Stimulated activated CD4-positive, alpha-beta T cell treated with anti-CD3 and anti-CD28 coated beads, Interleukin-1b, Interleukin-23, amount 100 ng/mL, for 48 hours (primary cell): ENCODE measurements at places on chromosomes 3 and 15.

GRCh38 chr15:28885630-28886430, at the start of gene APBA2:
TSS of gene APBA2 (plus strand) at chr15:28885974. CDS start at chr15:29053885, 167,911 bp downstream.
- DNase-seq, result peak; percentile 35

DNA sequence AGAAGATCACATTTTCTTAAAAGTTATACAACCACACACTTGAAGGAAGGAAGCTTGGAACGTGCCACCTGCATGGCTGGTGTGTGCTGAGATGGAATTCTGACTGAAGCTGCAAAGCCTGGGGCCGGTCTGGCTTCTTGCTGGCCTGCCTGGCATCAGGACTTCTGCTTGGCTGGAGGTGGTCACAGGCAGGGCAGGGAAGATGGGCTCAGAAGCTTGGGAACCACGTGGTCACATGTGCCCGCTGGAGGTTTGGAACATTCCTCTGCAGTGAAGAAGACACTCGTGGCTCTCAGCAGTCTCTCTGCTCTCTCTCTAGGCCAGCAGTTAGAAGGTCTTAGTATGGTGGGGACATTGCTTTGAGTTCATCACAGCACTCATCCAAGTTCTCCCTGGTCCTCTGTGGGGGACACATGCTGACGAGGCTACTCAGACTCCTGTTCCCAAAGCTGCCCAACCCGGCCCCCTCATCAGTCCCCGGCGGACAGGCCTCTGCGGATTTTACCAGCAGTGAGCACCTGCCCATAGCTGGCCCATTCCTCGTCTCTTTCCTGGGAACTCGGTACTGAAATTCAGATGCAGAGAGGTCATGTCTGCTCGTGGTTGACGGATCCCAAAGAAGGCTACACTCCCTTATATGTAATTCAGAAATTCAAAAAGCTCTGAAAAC, 229.0 kb downstream of the ADAMTS17 start:
- DNase-seq, result no peak

DNA sequence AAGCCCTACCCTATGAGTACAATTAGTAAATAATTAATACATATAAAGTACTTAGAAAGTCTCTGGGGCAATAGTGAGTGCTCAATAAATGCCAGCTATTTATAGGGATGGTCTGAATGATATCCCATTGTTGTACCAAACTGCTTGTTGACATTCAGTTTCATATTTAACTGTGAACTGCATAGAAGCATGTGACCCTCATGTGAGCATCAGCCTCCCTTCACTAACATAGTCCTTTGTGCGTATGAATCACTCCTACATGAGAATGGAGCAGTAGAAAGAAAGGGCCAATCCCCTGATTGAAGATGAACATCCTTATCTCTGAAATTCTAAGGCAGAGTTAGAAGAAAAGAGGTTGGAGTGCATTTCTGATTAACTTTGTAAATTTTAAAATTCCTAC, 68.7 kb upstream of the ATP10A start:
- DNase-seq, result no peak

GRCh38 chr3:194031349-194031748, 104.6 kb upstream of the HES1 start:
- no peak for DNase-seq

DNA sequence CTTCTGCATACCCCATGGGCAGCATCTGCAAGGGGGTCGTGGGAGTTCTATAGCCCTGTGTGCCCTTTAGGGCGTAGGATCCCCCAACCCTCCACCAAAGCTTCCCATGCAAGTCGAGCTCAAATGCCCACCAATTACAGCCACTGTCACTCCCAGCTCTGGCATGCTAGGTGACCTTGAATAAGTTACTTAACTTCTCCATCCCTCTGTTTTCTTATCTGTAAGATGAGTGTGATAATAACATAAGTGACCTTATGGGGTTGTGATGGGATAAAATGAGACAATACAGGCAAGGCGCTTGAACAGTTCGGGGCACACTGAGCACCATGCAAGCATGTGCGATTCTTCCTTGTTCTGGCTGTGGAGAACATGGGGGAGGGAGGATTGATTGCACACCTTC, 74.8 kb upstream of the POMGNT2 start:
- no peak for DNase-seq

DNA sequence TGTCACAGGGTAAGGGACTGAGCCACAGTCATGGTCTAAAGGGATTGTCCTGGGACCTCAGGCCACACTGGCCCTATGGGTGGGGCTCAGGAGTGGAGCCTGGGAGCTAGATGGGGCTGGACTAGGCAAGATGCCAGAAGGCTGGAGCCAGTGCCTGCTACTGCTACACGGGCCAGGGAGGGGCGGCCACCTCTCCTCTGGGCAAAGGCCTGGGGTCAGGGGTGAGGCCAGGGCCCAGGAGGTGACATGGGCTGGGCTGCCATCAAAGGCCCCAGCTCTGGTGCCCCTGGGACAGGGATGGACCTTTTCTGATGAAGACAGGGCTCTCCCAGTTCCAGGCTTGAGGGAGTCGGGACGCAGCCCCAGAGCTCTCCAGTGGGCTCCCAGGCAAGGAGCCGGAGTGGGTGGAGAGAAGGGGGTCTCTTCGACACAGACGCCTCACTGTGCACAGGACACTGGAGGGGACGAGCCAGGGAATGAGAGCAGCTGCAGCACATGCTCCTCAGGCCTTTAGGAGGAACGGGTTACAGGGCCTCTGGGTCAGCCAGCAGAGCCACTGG, 62.1 kb upstream of the IQSEC1 start:
- no peak for DNase-seq

GRCh38 chr15:44532689-44533088, 4.3 kb upstream of the EIF3J start:
- DNase-seq, result no peak

DNA sequence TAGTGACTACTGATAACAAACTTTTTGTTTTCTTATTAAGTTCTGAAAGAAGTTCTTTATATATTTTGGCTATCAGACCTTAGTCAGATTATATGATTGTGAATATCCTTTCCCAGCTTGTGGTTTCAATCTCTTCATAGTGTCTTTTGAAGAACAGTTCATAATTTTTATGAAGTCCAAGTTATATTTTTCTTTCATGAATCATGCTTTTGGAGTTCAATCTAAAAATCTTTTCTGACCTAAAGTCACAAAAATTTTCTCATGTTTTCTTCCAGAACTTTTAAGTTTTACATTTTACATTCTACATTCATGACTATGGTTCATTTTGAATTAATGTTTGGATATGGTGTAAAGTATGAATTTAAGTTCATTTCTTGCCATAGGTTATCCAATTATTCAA, 34.2 kb upstream of the OCA2 start:
- DNase-seq, result no peak

DNA sequence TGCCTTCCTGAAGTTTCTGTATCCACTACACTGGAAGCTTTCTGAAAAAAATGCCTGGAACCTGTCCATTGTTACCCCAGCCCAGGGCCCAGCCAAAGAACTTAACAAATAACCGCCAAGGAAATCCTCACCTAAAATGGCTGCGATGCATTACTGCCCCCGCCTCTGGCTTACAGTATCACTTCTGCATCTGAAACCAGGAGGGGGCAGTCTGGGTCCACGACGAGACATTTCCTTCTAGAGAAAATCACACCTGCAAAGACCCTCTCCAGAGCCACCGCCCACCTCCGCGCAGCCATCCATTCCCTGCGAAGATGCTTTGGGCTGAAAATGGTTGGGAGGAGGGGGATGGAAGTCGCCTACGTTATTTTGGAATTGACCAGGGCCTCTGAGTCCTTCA, 22.4 kb upstream of the CELF6 start:
- peak; percentile 12 for DNase-seq

GRCh38 chr3:48966367-48966766, 23.7 kb upstream of the P4HTM start:
- no peak for DNase-seq

- DNase-seq, result no peak
Observed at GRCh38 chr3:161217496-161217895, 3.6 kb upstream of the NMD3 start.

GRCh38 chr15:83913034-83913632, 259.2 kb downstream of the ADAMTSL3 start:
- no peak for DNase-seq

DNA sequence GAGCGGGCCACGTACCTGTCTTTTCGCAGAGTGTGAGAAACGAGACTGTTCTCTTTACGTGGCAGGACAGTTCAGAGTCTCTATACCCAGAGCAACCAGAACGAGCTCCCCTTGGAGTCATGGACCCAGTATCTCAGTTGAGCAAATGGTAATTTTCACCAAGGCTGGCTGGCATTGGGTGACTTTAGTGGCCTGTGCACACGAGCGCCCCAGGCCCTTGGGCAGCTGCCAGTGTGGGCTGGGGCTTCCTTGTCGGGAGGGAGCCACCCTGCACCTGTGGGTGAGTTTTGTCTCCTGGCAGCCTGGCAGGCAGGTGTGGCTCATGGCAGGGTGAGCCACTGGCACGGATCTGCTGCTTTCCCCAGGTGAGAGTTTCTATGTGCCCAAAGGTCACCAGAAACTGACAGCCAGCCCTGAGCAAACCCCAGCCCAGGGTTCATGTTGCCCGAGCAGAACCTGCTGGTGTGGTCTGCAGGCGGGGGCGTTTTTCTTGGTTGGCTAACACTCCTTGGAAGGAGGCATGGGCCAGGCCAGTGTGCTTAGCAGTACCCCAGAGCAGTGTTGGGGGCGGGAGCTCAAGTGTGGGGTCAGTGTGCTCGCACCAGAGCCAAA, 135.0 kb downstream of the TJP1 start:
- DNase-seq, result no peak

- no peak for DNase-seq
Observed at GRCh38 chr3:154786724-154787123, 293.4 kb upstream of the MME start.

GRCh38 chr3:122322095-122323075, 2.7 kb upstream of the CSTA start:
- DNase-seq, result peak; percentile 5

GRCh38 chr3:116280130-116280740, 165.1 kb downstream of the LSAMP start:
- DNase-seq, result no peak

- DNase-seq, result no peak
Observed at GRCh38 chr3:127870156-127870555, 44.9 kb upstream of the KBTBD12 start.

DNA sequence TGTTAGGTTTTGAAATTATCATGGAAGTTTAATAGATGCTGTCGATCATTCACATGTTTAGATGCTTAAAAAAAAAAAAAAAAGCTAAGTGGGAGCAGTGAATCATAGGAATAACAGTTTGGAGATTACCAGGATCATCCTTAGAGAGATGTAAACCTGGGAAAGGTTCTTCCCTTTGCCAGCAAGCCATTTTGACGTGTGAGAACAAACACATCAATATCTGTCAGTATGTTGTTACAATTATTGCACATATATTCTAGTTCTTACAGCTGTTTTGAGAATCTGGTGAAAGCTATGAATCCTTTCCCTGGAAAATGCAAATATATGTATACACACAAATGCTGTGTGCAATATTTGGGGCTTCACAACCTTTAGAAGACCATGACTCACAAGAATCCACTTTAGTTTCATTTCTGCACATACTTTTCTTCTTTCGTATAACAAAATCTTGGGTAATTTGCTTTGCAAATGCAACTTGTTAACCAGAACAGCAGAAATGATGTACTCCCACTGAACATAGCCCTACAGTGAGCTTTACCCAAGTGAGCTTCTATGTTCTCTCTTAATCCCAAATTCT, 12.0 kb downstream of the NFKBIZ start:
- no peak for DNase-seq

GRCh38 chr15:44068347-44068746, 126.7 kb downstream of the FRMD5 start:
- DNase-seq, result no peak

GRCh38 chr3:10140996-10141546, 507 bp upstream of the VHL start:
- no peak for DNase-seq

DNA sequence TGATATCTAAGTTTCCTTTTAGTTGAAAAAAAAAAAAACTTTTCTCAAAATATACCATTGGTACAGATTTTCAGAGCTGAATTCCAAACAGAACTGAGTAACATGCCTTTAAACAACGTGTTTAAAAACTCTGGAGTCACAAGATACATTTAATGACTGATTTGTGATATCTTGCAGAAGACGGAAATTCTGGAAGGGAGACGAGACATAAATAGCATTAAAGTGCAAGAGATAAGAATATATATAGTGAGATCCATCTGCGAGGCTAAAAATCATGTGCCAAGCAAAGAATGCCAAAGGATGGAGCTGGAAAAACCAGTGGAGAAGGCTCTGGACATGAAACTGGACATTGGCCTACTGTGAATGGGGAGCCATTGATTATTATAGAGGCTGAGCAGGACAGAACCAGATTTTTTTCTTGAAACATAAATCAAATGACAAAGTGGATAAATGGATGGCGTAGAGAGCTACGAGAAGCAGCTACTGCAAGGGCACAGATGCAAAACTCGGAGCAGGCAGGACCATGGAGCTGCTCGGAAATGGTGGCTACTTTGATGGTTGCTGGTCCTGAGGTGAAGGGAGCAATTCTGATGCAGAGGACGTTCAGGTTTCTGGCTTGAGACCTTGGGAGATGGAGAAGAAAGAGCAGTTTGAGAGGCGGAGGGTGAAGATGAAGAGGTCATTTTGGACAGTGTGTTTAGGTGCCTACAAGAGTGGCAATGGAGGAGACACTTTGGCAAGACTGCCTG, 88.8 kb downstream of the CPN2 start:
- no peak for DNase-seq

- DNase-seq, result peak; percentile 54
Observed at GRCh38 chr3:29183346-29184087, 97.4 kb upstream of the RBMS3 start.

GRCh38 chr3:13972679-13973379, 93.0 kb upstream of the WNT7A start:
- no peak for DNase-seq

GRCh38 chr3:131883086-131883485, 151.7 kb downstream of the CPNE4 start:
- DNase-seq, result no peak

- DNase-seq, result peak; percentile 79
Observed at GRCh38 chr15:85330901-85331588, 49.4 kb upstream of the AKAP13 start.

DNA sequence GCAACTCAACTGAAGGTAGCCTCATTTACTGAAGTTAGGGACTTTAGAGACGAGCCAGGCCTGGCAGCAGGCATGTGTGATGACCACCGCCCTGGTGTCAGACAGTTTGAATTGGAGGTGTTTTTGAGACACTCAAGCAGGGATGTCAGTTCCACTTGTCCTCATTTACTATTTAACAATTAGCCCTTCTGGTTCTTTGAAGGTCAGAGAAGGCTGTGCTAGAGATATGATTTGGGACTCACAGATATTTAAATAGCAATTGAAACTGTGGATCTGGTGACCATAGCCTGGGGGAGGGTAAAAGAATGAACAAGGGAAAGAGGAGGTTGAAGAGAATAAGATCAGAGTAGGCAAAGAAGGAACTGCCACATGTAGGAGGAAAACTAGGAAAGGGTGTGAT, 74.6 kb downstream of the REC114 start:
- no peak for DNase-seq

- peak; percentile 27 for DNase-seq
Observed at GRCh38 chr3:186401556-186401955, 39.5 kb upstream of the DGKG start.

DNA sequence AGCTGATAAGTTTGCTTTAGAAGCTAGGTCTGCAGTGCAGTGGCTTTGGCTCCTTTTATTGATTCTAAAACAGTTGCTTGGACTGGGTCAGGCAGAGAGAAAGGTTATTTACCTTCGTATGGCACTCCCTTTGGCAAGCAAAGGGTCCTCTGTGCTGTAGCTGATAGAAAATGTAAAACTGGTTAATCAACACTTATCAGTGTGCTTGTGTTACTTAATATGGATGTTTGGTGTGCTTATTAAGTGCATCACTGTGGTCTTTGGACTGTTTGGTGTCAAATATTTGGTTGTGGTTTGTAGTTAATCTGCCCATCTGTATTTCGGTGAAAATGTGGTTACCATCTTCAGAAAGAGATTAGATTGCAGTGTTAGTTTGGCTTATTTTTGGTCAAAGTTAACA, 16.0 kb downstream of the UBE2E2 start:
- DNase-seq, result no peak
